Fibroblast of skin of abdomen (primary cell): ENCODE measurements at places on chromosomes 1 and 21.

- peak; percentile 29 for DNase-seq
Observed at GRCh38 chr1:224406216-224406615, 28.4 kb downstream of the WDR26 start.

- no peak for DNase-seq
Observed at GRCh38 chr1:240122639-240123613, 31.2 kb downstream of the FMN2 start.

GRCh38 chr1:24416666-24417391 lies 1.2 kb downstream of the NIPAL3 start:
- peak; percentile 97 for DNase-seq

- DNase-seq, result no peak
Observed at GRCh38 chr1:12617511-12617900, 504 bp downstream of the DHRS3 start.

- DNase-seq, result peak; percentile 98
Observed at GRCh38 chr1:76336931-76337371, 262.4 kb downstream of the ST6GALNAC3 start.

DNA sequence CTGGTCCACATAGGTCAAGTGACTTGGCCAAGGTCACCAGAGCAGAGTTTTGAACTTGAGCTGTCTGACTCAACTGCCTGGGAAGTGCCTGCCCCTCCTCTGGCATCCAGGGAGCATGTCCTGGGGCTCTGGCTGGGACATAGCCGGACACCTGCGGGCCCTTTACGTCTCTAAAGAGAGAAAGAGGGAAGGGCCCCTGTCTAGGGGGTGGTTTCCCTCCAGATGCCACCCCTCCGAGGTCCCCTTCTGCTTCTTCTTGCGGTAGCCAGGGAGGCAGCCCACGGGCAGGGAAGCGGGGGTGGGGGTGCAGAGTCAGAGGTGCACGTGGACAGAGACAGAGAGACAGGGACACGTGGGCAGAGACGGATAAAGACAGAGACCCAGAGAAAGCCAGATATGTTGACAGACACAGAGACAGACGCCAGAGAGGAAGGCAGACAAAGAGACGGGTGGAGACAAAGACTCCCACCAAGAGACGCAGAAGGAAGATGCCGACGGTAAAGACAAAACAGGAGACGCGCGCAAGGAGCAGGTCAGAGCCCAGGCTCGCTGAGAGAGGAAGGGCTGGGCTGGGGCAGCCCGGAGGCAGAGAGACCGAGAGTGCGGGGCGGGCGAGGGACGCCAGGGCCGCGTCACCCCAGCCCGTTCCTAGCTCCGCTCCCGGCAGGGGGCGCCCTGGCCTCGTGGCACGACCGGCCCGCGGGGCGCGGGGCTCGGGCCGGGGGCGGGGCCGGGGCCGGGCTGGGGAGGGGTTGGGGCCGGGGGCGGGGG lies 458 bp upstream of the ALPL start:
- DNase-seq, result peak; percentile 27

GRCh38 chr1:155166471-155167165 lies 6.5 kb downstream of the KRTCAP2 start:
- DNase-seq, result no peak

- no peak for DNase-seq
Observed at GRCh38 chr1:153922076-153922971, 448 bp downstream of the GATAD2B start.

DNA sequence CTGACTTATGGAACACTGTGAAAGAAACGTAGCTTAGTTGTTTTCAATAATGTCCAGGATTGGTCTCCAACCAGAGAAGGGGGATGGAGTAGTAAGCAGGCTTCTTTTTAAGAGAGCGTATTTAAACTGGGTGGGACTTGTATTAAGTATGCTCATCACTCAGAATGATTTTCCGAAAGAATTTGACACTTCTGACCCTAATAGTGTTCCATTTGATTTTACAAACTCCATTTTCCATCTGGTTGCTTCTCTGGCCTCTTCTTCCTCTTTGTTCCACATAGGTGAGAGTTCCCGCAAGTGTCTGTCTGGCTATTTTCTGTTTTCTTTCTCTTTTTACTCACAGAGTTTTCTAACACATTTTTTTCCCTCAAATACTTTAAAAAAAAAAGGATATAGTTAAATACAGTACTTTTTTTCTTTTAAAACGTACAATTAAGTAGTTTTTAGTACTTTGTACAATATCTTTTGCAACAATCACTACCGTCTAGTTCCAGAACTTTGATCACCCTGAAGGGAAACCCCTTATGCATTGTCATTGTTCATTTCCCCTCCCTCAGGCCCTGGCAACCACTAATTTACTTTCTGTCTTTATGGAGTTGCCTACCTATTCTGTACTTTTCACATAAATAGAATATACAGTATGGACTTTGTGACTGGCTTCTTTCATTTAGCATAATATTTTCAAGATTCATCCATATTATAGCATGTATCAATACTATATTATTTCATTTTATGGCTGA lies 67.0 kb downstream of the RASAL2 start:
- no peak for DNase-seq

GRCh38 chr1:173213665-173214064 lies 6.5 kb upstream of the TNFSF4 start:
- no peak for DNase-seq

- no peak for DNase-seq
Observed at GRCh38 chr1:108504447-108504846, 54.3 kb downstream of the NBPF6 start.

GRCh38 chr1:91054780-91055481 lies 33.1 kb upstream of the ZNF644 start:
- DNase-seq, result no peak

DNA sequence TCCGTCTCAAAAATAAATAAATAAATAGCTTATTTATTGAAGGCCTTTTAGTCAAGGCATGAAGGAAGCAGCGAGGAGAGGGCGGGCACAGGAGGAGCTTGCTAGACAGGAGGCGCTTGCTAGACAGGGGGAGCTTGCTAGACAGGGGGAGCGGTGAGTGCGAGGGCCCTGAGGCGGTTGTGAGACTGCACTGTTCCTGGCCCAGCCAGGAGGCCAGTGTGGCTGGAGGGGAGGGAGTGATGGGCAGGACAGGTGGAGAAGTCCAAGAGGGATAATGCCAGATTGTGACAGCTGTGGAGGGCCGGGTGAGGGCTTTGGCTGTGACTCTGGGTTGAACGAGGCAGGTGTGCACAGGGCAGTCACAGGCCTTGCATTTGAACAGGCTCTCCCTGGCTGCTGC lies 18.2 kb downstream of the KIF17 start:
- DNase-seq, result no peak

DNA sequence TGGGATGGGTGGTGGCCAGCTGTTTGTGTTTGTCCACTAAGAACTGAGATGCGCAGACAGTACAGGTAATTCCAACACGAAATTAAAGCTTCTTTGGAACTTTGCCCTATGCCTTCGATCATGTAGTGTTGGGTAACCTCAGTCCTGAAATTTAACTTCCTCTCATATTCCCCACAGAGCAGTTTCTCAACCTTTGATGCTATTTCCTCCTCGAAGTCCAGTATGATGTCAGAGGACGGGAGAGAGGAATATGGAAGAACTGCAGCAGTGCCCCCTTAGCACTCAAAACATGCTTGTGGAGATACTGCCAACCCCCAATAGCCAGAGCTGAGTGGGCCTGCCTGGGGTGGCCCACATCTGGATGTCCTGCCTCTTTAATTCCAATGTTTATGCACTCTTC lies 3.6 kb downstream of the LPAR3 start:
- DNase-seq, result no peak

GRCh38 chr1:80982831-80983230 lies 817.9 kb upstream of the ADGRL2 start:
- DNase-seq, result no peak
